ENCODE measurements at places on chromosomes 7 and 10. TPM values are rescaled to one million over a fixed set of nuclear protein-coding genes. Genes with fewer than 3 reads are reported as not detected.

Gene SPDYE11
- total RNA-seq, result 0.04 TPM

Gene EBLN1
- total RNA-seq, result 0.09 TPM

Gene RTKN2
- 2.4 TPM for total RNA-seq

Gene AUTS2
- 28.6 TPM for total RNA-seq

Gene TMEM236
- total RNA-seq, result 0.40 TPM

Gene DIP2C
- 15.1 TPM for total RNA-seq

Data from muscle of leg (tissue), 16 donors.